AG10803 (cell line): ENCODE measurements at places on chromosomes 3 and 15.

- no peak for DNase-seq
Observed at GRCh38 chr3:23867838-23868237, 49.0 kb downstream of the NKIRAS1 start.

DNA sequence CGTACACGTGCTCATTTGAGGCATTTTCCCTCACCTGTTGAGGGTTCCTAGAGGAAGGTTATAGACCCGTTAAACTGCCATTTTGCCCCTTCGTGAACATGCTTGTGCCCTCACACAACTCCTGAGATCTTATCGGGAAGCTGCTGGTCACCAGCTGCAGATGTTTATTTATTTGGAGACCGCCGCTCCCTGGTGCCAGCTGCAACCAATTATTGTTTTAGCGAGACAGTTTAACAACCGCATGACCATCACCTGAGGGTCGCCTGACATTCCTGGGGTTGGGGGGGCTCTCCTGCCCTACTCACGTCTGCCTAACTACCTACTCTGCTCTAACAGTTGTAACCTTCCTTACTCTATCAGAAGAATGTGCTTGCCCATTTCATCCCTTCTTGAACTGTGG is 292.5 kb downstream of the MCTP2 start:
- no peak for DNase-seq

DNA sequence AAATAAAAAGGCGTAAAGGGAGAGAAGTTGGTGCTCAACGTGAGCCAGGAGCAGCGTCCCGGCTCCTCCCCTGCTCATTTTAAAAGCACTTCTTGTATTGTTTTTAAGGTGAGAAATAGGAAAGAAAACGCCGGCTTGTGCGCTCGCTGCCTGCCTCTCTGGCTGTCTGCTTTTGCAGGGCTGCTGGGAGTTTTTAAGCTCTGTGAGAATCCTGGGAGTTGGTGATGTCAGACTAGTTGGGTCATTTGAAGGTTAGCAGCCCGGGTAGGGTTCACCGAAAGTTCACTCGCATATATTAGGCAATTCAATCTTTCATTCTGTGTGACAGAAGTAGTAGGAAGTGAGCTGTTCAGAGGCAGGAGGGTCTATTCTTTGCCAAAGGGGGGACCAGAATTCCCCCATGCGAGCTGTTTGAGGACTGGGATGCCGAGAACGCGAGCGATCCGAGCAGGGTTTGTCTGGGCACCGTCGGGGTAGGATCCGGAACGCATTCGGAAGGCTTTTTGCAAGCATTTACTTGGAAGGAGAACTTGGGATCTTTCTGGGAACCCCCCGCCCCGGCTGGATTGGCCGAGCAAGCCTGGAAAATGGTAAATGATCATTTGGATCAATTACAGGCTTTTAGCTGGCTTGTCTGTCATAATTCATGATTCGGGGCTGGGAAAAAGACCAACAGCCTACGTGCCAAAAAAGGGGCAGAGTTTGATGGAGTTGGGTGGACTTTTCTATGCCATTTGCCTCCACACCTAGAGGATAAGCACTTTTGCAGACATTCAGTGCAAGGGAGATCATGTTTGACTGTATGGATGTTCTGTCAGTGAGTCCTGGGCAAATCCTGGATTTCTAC is at the start of gene RARB:
Gene RARB (plus strand): TSS at position 322 of the 847 bp plus-strand sequence. CDS start 469 bp downstream, at position 791.
- DNase-seq, result peak; percentile 70

GRCh38 chr15:46732060-46732459 is 985.2 kb upstream of the SEMA6D start:
- DNase-seq, result no peak

GRCh38 chr3:69737392-69737791 is 1.9 kb upstream of the MITF start:
- DNase-seq, result no peak

- peak; percentile 77 for DNase-seq
Observed at GRCh38 chr15:70722266-70723121, 40.9 kb downstream of the UACA start.

GRCh38 chr15:89494941-89495637 is 1.3 kb downstream of the RHCG start:
- DNase-seq, result no peak

GRCh38 chr3:38131621-38132369 is 5.1 kb downstream of the ACAA1 start:
- peak; percentile 20 for DNase-seq

DNA sequence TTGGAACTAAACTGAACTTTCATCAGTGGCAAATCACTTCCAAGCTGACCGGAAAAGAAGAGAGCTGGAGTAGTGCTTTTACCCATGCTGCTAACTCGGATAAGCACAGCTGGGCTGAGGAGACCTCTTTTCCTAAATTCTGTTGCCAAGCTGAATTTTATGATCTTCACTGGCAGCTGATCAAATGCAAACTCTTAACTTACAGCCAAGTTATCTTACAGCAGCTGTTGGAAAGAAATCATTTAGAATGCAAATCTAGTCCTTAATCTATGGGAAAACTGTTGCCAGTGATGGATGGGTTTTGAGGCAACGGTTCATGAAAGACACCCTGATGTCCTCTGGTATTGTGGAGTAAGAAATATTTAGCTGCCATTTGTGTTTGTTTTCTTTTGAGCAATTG is 216.5 kb downstream of the ZNF385D start:
- DNase-seq, result no peak

GRCh38 chr15:74339371-74339770 is 28.1 kb downstream of the CYP11A1 start:
- DNase-seq, result no peak

- peak; percentile 32 for DNase-seq
Observed at GRCh38 chr3:24493746-24494617, 668 bp downstream of the THRB start.

DNA sequence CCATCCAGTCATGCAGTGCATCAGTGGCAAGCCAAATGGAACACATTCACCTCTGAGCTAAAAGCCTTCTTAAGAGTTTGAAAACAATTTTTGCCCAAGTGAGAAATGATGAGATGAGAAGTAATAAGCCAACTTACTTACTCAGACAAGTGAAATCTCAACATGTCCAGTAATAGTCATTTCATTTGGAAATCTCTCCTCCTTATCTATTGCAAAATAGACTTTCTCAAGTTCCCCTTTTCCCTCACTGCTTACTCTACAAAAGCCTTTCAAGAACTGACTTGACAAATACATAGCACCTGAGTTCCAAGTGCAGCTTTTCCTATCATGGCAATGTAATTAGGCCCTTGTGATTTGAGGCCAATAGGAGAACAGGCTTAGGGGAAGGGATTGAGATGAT is 282.3 kb downstream of the SLC9A9 start:
- no peak for DNase-seq

GRCh38 chr3:16480861-16481545 is 32.5 kb downstream of the RFTN1 start:
- peak; percentile 75 for DNase-seq

GRCh38 chr3:178002113-178002512 is 534.1 kb upstream of the KCNMB2 start:
- DNase-seq, result no peak

GRCh38 chr3:2880218-2880756 is 229.9 kb downstream of the IL5RA start:
- DNase-seq, result no peak

DNA sequence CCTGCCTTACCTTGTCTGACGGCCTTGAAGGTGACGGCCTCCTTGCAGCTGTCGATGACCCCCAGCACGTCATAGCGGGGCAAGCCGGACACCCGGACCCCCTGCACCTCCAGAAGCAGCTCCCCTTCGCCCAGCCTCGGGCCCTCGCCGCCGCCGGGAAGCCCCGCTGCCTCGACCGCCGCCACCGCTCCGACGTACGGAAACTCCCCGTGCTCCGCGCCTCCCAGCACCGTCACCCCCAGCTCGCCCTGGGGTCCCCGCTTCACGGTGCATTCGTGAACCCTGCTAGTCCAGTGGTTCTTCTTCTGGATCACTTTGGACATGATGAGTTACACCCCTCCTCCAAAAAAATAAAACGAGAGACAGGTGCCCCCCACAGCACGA is 740 bp downstream of the MAGI1 start:
- no peak for DNase-seq

- no peak for DNase-seq
Observed at GRCh38 chr3:57126244-57126643, 38.9 kb downstream of the IL17RD start.

- peak; percentile 19 for DNase-seq
Observed at GRCh38 chr15:60760646-60761504, 281.9 kb upstream of the ICE2 start.

DNA sequence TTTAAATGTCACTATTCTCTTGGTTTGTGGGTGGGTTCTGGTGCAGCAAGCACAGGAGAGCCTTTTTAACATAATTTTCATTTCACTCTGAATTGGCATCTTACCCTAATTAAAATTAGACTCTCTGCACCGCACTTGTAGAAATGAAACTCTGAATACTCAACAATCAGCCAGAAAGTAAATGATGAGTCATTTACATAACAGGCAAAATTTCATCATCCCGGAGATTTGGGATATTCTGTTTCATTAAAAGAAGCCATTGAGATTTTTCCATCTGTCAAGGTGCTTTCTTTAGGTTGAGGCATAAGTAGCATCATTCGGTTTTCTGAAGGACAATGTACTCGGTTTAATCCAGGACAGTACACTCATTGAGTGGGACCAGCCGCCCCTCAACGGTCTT is 111.0 kb downstream of the RFTN1 start:
- peak; percentile 60 for DNase-seq

- DNase-seq, result peak; percentile 37
Observed at GRCh38 chr15:90075420-90076289, 26.6 kb downstream of the IDH2 start.

DNA sequence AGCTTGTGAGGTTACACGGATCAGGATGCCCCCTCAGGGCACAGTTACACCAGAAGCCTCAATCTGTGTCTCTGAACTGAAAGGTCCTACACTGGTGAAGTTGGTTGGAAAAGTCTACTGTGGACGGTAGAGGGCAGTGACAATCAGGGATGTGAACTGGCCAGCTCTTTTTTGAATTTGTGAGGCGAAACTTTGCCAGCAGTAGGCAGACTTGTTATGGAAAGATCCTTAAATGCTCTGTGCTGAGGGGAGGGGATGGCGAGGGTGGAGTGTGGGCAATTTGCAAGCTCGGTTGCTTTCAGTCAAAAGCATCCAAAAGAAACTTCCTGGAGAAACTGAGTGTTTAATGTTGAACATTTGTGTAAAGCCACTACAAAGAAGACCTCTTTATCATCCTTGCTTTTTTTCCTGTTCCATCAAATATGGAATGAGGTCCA is 127.4 kb upstream of the ABHD17C start:
- peak; percentile 93 for DNase-seq

DNA sequence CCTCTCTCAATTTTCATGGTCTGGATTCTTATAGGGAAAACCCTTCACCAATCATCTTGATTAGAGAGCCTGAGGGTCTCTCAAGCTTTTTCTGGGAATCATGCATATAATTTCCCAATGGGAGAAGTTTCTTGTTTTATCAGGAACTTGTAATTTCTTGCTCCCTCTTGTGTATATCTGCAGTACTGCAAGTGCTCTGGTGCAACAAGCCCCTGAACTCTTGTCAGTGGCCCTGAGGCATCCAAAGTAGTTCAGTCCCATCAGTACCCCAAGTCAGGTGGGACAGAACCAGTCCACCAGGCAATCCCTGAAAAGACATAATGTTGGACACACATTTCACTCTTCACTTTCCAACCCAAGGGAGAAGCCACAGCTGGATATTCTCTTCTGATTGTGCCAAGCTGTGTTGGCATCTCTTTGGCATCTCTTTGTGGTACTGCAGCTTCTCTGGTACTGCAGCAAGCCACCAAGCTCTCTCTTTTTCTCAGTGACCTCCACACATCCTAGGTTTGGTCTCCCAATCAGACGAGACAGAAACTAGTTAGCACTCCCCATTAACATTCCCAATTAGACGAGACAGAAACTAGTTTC is 214.5 kb downstream of the ZIC4 start:
- DNase-seq, result peak; percentile 76

- no peak for DNase-seq
Observed at GRCh38 chr3:136942803-136943202, 15.0 kb upstream of the IL20RB start.

DNA sequence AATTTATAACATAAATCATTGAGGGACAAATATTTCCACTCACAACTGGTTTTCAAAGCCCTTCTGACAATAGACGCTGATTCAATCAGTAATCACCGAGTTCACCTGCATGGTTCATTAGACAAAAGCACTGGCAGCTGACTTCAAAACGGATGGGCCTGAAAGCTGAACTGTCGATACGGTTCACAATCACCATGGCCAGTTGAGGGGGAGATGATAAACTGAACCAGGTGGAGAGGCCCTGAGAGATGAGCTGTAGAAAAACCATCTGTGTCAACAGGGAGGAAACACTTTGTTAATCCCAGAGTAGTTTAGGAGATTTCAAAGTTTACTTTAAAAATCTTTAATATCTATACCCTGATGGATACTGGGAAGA is 75.0 kb downstream of the PEX5L start:
- DNase-seq, result no peak

- DNase-seq, result peak; percentile 3
Observed at GRCh38 chr3:39548282-39548681, 80.8 kb downstream of the MOBP start.

DNA sequence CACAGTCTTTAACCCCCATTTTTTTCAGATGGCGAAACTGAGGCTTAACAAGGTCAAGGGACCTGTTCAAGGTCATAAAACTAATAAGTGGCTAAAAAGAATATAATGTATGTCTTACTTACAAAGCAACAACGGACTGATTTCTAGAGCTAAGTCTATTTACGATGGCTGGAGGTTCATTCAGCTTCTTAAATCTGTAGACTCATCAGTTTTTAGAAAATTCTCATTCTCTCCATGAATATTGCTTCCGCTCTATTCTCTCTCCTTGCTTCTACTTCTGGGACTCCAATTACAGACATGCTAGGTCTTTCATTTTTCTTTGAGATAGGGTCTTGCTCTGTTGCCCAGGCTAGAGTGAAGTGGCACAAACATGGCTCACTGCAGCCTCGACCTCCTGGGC is 68.9 kb downstream of the WHAMM start:
- no peak for DNase-seq

- DNase-seq, result no peak
Observed at GRCh38 chr3:188941103-188941502, 230.7 kb upstream of the TPRG1 start.

DNA sequence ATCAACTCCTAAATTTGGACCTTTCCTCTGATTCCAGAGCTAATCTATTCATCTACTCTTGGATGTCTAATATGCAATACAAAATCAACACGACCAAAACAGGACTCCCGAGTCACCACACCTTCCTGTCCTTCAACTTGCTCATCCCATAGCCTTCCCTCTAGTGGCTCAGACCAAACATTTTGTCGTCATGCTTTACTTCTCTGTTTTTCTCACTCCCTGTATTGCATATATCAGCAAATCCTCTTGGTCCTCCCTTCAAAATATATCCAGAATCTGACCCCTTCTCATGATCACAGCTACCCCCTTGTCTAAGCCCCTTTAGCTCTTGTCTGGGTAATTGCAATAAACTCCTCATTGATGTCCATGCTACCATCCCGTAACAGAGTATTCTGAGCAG is 30.5 kb upstream of the DCP1A start:
- DNase-seq, result no peak

- DNase-seq, result no peak
Observed at GRCh38 chr15:68525815-68526214, 53.0 kb upstream of the CORO2B start.

DNA sequence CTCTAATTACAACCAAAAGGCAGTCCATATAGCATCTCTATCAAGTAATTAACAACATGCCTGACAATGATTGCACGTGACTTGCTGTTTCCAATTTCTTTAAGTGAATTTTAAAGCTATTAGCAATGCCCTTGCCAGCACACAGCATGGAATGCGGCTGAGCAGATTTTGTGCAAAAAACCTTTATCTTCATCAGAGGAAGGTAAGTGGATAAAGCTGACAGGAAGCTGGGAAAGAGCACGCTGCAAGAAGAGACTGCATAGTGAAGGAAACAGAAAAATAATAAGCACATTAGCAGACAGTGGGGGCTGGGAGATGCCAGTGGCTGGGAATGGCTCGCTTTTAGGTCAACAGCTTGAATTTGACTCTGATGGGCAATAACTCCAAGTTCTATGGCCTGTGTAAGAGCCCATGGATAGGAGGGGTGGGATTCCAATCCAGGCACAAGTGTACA is 138.8 kb downstream of the PDZRN3 start:
- peak; percentile 24 for DNase-seq
